ENCODE measurements at places on chromosomes 4 and X.

- DNase-seq: no peak
Observed at GRCh38 chr4:148442832-148443511, 758 bp upstream of the NR3C2 start.

GRCh38 chr4:11014199-11014598 lies 329.6 kb upstream of the CLNK start:
- DNase-seq: no peak

DNA sequence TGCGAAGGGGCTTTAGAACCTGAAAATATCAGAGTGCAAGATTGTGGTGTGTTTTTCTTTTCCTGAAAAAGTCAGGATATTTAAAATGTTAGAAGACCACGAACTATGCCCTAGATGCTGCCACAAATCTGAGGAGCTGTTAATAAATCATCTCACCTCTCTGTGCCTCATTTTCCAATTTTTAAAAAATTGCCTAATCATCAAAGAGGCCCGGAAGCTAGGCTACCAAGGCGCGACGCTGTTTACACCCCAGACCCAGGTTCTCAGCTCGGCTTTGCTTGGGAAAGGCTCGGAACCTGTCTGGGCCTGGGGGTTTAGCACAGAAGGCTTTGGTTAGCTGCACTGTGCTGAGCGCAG lies 409.6 kb downstream of the BCOR start:
- DNase-seq: no peak

- DNase-seq: no peak
Observed at GRCh38 chr4:160709026-160709425, 1454.8 kb downstream of the FSTL5 start.

DNA sequence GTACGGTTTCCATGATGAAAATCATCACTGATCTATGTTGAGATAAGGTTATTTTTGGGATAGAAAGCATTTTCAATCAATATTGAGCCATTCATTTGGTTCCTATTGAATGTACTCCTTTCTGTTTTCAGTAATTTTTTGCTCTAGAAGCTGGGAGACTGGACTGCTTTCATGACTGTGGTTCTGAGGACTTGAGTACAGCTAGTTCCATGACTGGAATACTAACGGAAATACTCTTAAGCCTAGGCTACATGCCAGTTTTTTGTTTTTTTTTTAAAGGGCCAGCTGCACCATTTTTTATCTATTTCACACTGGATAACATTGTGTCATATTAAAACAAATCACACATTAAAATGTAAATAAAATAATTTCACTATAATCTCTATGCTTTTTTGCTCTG lies 16.7 kb downstream of the PRR32 start:
- no peak for DNase-seq

- DNase-seq: no peak
Observed at GRCh38 chr4:20042769-20043168, 208.9 kb upstream of the SLIT2 start.

DNA sequence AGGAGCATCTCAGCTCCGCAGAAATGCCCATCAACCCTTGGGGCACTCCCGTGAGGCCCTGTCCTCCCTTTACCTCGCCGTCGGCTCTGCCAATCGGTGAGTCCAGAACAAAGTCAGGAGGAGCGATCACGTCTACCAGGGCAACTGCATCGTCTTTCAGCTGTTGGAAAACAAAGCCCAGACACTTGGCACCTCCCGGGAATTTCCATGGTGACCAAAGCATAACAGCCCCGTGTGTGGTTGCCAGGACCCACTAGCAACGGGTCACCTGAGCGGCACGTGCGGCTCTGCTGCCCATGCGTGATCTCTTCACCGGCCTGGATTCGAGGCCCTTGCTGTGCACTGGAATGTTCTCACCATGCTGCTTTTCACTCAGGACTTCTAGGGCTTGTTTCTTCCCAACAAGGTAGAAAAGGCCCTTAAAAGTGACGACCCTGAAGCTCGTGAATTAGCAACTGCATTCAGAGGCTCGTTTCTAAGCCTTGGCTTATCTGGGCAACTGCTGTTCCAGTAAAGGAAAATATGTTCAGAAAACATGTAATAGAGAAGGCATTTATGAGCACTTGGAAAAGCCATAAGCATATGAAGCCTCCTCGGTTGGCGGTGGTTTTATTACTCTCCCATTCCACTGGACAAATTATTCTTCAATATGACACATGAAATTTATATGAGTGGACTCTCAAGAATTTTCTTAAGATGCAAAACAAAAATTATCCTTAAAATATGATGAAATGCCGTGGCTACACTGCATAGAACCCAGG lies 69.5 kb downstream of the ACOX3 start:
- no peak for DNase-seq

DNA sequence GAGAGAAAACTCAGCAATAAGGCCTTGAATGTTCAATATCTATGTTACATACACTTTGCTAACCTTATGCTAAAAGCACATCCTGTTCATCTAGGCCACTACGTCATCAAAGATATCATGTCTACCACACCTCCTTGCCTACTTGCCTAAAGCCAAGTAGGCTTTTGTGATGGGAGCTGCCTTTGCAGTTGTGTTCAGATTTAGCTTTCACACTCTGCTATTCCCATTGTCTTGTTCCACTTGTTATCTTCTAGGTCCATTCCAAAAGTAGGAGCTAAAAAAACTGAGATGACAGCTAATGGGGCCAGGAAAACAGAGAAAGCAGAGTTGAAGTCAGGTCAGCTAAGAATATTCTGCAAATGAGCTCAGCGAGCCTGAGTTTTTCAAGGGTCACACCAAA lies 153.6 kb upstream of the EDNRA start:
- DNase-seq: no peak
